ENCODE measurements at places on chromosomes 1 and 21. TPM values are rescaled to one million over a fixed set of nuclear protein-coding genes. Genes with fewer than 3 reads are reported as not detected.

- DNase-seq: no peak
Observed at GRCh38 chr1:13812456-13813397, 112.7 kb downstream of the PRDM2 start.

GRCh38 chr1:149993181-149993580, 17.3 kb downstream of the OTUD7B start:
- DNase-seq: no peak

DNA sequence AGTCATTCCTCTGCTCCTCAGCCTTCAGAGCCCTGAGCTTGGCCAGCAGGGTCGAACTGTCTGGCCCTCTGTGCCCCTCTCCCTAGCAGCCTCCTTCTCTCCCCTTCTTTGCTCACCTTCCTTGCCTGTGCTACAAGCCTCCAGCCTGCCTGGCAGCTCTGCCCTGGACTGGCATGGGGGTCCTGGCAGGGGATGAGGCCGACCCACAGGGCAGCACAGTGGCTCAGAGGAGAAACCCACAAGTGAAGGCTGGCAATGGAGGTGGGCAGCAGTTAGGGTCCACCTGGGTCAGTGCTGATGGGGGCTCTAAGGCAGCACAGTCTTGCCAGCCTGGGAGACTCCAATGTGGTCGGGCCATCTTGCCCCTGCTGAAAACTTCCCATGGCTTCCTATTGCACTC, 274.2 kb downstream of the GRIK3 start:
- DNase-seq: no peak

DNA sequence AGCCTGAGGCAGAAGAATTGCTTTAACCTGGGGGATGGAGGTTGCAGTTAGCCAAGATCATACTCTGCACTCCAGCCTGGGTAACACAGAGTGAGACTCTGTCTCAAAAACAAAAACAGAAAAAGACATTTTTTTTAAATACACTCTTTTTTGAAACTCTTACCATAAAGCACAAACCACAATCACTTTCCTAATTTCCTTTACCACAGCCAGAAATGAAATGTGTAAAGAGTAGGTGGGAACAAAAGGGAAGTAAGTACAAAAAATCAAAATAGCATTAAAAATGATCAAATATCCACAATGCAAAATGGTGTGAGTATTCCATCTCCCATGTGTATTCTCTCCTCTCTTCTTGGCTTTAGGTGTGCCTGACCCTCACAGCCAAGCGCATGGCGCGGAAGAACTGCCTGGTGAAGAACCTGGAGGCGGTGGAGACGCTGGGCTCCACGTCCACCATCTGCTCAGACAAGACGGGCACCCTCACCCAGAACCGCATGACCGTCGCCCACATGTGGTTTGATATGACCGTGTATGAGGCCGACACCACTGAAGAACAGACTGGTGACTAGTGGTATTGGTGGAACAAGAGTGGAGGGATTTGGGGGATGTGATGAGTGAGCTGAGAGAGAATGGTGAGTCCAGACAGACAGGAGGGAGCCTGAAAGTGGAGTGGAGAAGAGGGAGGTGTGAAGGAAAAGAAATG, 14.9 kb downstream of the ATP1A4 start:
- no peak for DNase-seq

DNA sequence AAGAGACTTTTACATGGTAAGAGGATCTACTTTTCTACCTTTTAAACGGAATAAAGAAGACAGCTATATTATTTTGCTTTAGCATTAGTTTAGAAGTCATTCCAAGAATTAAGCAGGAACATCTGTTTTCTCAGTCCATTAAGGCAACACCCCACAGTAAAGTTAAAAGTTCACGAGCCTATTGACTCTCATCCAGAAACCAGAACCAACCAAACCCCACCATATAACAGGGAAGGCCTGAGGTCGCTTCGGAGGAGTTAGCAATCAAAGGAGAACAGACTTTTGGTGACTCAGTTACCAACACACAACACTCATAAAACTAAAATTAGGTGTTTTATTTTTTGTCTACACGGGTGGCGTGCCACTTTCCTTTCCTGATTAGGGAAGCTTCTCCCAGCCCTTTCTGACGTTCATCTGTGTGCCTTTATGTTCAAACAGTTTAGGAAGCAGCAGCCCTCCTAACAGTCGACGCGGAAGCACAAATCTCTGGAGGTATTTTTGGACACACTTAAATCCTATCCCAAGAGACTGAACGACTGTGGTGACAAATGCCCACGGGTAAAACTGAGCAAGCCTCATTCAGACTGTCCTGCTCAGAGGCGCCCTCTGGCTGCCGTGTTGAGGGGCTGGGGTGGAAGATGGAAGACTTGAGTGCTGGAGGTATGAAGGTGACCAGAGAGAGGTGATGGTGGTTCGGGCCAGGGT, 8.6 kb upstream of the PLA2G2C start:
- peak; percentile 54 for DNase-seq

GRCh38 chr1:115137191-115137590, 47.9 kb upstream of the TSPAN2 start:
- no peak for DNase-seq

GRCh38 chr1:204382714-204383083, 23.0 kb upstream of the PLEKHA6 start:
- no peak for DNase-seq

- DNase-seq: no peak
Observed at GRCh38 chr1:53651356-53651755, 87.6 kb downstream of the GLIS1 start.

DNA sequence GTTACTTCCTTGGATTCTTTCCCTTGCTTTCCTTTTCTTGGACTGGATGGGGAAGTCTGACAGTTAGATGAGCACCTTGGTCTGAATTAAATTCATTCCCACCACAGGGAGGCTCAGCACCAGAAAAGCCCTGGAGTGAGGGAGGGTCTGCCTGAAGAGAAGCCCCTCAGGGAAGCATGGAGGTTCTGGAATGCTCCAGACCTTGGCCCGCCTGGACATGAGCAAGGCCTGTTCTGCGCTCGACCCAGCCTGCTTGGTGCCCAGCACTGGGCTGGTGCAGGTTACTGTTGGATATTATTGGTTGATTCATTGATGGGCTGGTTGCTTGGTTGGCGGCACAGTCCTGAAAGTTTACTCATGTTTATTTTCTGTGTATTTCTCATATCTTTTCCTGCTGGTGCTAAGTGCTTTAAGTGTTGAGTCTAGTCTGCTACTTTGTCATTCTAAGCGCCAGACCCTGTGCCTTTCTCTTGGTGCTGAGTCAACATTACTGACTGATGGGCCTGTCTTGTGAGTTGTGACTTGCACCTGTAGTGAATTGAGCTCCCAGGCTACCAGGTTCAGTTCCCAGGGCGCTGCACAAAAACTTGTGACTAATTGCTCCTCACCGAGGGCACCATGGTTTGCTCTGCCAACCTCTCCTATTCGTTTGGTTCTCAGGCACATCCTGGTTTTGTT, 538.5 kb downstream of the KIF26B start:
- no peak for DNase-seq

DNA sequence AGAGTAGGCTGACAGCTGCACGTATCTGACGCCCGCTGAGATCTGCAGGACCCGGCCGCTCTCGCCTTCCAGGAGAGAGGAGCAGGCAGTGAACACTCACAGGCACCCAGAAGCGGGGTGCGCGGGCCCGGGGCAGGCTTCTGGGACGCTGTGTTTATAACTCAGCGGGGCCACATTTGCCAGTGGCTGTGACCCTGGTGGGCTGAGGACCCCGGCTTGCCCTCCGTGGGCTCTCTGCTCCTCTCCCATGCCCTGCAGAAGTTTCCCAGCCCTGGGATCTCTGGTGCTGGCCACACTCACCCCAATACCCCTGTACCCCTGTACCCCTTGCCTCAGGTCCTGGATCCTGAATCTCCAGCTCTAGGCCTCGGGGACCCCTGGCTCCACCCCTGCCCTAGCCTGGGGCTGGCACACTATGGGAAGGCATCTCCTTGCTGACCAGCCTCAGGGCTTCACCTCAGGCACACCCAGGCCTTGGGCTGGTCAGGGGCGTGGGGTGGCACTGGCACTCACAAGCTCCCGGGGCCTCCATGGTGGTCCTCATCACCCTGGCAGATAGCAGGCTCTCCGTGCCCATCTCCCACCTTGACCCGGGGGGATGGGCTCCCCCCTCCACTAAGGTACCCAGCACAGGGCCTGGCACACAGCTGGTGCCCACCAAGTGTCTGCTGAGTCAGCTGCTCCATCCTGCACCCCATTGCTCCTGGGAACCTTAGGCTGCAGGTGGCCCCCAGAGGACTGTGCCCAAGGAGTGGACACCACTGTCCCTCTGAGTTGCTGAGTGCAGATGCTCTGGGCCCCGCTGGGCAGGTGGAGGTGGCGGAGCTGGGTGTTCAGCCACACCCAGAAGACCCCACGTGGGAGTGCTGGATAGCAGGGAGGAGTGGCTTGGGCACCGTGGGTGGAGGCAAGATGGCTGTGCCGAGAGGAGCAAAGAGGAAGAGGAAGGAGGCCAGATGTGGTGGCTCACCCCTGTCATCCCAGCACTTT, 32.4 kb downstream of the MORN1 start:
- DNase-seq: no peak

DNA sequence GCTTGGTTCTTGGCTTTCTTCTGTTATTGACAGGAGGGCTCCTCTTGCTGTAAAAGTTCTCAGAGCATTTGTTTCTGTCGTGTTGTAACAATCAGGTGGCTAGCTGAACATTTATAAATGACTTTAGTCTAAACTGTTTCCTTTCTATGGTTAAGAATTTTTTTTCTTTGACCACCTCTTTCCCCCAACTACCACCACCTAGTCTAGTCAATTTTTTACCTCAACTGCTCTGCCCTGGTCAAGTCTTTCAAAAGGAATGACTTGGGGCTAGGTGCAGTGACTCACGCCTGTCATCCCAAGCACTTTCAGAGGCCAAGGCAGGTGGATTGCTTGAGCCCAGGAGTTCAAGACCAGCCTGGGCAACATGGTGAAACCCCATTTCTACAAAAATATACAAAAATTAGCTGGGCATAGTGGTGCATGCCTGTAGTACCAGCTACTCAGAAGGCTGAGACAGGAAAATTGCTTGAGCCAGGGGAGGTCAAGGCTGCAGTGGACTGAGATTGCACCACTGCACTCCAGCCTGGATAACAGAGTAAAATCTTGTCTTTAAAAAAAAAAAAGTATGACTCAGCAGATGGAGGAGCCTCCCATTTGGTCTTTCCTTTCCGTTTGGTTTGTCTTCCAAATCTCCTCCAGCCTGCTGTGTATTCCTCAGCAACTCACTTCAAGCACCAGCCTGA, 40.7 kb downstream of the MAP3K21 start:
- no peak for DNase-seq

DNA sequence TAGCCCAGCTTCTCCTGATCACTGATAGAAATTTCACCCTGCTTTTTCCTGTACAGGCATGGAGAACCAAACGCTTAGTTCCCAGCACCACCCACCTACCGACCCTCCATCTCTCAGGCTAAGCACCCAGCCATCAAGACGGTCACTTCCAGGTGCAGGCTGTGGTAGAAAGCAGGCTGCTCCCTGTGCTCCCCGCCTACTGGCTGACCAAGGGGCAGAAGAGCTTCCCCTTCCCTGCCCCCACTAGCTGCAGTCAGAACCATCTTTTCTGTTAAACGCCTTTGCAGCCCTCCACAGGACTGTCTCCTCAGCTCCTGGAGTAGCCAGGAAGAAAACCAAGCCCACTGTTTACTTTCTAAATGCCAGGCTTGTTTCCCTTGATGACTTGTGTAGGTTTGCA, 23.0 kb downstream of the SPATA46 start:
- no peak for DNase-seq

DNA sequence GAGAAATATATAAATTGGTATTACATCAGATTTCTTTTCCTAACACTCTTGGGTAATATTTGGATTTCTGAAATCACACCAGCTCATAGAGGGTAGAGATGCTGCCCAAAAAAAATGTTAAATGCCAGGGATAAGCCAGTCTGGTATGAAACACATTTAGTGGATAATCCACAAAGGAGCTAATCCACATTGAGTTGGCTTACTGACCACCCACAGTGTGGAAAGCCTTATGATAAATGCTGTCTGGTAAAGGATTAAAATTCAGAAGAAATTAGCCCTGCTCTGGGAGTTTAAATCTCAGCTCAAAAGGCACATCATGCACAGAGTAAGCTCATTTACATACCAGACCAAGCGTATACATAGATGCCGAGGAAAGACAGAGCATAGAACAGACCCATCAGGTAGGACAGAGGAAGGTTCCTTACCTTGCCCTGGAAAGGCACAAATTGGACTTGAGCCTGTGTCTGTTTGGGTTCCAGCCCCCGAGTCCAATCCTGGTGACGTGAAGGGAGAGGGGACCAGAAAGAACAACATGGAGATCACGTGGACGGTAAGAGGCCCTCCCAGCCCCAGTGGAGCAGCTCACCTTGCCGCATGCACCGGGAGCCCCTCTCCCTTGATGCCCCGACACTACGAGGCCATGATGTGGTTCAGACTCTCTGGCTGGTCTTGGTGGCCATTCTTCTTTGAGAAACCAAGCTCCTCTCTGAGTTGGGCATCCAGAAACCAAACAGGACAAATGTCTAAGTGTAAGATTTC, 62.9 kb upstream of the CNTN2 start:
- DNase-seq: no peak

DNA sequence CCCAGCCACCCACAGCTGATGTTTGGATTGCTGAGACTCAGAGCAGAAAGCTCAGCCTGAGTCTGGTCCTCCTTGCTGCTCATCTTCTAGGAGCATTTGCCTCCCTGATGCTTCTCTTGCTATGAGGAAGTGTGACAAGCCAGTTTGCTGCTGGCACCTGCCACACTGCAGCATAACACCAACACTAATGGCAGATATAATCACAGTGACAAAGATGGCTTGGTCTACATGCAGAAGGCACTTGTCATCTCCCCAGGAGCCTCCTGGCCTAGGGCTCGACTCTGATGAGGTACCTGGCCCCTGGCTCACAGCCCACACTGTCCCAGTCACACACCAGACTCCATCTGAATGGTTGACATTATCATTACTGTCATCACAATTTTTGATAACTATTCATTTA, 13.9 kb upstream of the PSMB2 start:
- DNase-seq: no peak

DNA sequence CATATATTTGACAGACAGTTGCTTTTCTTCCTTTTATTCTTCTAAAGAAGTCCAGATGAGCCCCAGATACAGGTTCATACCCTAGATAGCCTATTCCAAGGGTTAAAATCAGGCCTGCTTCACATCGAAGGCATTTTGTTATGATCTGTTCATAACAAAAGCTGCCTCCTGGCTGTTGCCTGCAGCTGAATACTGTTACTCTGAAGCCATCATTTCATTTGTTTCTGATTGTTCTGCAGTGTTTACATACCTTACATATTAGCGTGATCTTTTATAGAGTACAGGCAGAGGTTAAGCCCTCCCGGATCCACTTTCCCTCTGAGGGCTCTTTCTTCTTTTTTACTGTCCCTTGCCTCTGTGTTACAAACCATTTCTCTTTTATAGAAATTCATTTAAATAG, 219.0 kb upstream of the HOOK1 start:
- no peak for DNase-seq

DNA sequence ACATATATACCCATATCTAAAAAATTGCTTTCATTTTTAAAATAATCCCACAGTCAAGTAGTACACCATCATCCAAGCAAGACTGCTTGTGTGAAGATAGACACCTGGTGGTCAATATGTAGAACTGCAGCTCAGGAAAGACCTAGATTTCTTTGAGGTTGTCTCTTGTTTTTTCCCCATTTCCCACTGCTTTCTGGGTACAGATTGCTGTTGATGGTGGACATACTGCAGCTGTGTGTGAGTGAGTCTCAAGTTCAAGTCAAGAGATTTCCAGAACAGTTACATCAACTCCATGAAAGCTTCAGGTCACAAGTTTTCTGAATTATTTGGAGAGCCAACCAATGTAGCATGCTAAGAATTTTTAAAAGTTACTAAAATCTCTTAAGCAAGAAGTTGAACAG, 306.4 kb downstream of the DUSP10 start:
- no peak for DNase-seq

The CDC42 gene
- 324 TPM for total RNA-seq

The COL8A2 gene
- 0.24 TPM for total RNA-seq

The HSD3B1 gene
- total RNA-seq: not detected

The TSPAN1 gene
- total RNA-seq: not detected

The RAB42 gene
- 0.20 TPM for total RNA-seq

The SPRR2E gene
- total RNA-seq: not detected

The THEMIS2 gene
- total RNA-seq: 56.1 TPM
